ENCODE measurements at places on chromosomes 1 and 21. TPM values are rescaled to one million over a fixed set of nuclear protein-coding genes. Genes with fewer than 3 reads are reported as not detected.

The VCAM1 gene
- not detected for total RNA-seq

The REN gene
- not detected for total RNA-seq

The CLEC20A gene
- total RNA-seq = not detected

The LDLRAD2 gene
- not detected for total RNA-seq

The CELA3A gene
- total RNA-seq = not detected

The ADGRL4 gene
- not detected for total RNA-seq

The S100A16 gene
- total RNA-seq = 51.2 TPM

The DISC1 gene
- total RNA-seq = 3.1 TPM

The PODN gene
- total RNA-seq = not detected

The MRPS15 gene
- 113 TPM for total RNA-seq

The EDARADD gene
- not detected for total RNA-seq

The BCAN gene
- total RNA-seq = not detected

The CFH gene
- total RNA-seq = not detected

The SYPL2 gene
- 0.24 TPM for total RNA-seq

The ZNF648 gene
- total RNA-seq = 0.13 TPM

The FAM110D gene
- not detected for total RNA-seq

The MASP2 gene
- total RNA-seq = 3.7 TPM

The PGLYRP3 gene
- not detected for total RNA-seq

The DNAI4 gene
- 0.04 TPM for total RNA-seq

The PLA2G2F gene
- total RNA-seq = not detected

The PPM1J gene
- 0.07 TPM for total RNA-seq

The PMF1 gene
- 94.7 TPM for total RNA-seq

The LRRC53 gene
- not detected for total RNA-seq

The OR2G3 gene
- total RNA-seq = not detected

The FALEC gene
- 0.71 TPM for total RNA-seq

The SAMD13 gene
- total RNA-seq = 0.18 TPM

The FABP3 gene
- total RNA-seq = 0.24 TPM

The CELA2B gene
- not detected for total RNA-seq

The MYOG gene
- total RNA-seq = not detected

The TEDDM1 gene
- total RNA-seq = not detected

The SGIP1 gene
- not detected for total RNA-seq

The SPRR3 gene
- not detected for total RNA-seq

The PTCH2 gene
- 0.60 TPM for total RNA-seq

The S100A2 gene
- total RNA-seq = 1.4 TPM

The PLA2G2D gene
- not detected for total RNA-seq

Data from HepG2 (cell line).